ENCODE measurements at places on chromosomes 5 and 9. TPM values are rescaled to one million over a fixed set of nuclear protein-coding genes. Genes with fewer than 3 reads are reported as not detected.

The SLC6A3 gene
- total RNA-seq: 0.08 TPM

The GABRA1 gene
- total RNA-seq: not detected

The TUSC1 gene
- total RNA-seq: not detected

The DRD1 gene
- total RNA-seq: not detected

The FOXD4L5 gene
- 0.52 TPM for total RNA-seq

The MYMK gene
- not detected for total RNA-seq

The WDR55 gene
- 46.2 TPM for total RNA-seq

The RNF224 gene
- 0.21 TPM for total RNA-seq

The EIF4EBP3 gene
- 24.5 TPM for total RNA-seq
